ENCODE measurements at places on chromosomes 1 and 21.

DNA sequence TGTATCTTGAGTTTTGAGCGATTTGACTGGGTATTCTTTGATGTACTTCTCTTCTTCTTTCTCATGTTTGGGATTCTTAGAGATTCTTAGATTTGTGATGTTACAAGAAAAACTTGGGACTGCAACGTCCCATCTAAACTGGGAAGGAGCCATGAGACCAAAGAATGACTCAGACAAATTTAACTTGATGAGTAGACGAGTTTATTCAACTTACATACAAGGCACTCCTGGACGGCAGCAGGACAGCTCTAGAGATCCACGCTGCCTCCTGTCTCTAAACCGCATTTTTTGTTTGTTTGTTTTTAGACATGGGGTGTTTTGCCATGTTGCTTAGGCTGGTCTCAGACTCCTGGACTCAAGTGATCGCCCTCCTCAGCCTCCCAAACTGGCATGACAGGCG is 137.1 kb downstream of the PIK3R3 start:
- no peak for DNase-seq

GRCh38 chr1:63943393-63943792 is 169.6 kb downstream of the ROR1 start:
- no peak for DNase-seq

- no peak for DNase-seq
Observed at GRCh38 chr1:206693029-206693428, 8.3 kb downstream of the MAPKAPK2 start.

DNA sequence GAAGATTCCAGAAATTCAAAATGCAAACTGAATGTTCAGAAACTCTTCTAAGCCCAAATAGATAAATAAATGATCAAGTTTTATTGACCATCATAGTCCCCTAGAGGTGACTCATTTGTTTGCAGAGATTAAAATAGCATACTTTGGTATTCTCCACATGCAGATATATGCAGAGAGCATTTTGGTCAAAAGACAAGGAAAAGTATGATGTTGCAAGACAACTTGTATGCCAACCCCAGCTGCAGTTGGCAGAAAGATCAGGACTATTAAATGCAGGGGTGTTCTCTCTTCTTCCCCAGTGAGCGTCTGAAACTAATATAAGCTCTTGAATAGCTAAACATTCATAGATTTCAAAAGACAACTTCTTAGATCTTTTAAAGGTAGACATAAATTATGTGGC is 404.9 kb downstream of the LTN1 start:
- DNase-seq, result no peak

GRCh38 chr1:24159366-24159765 is 16.4 kb upstream of the IL22RA1 start:
- no peak for DNase-seq

GRCh38 chr1:8987881-8988617 is 38.2 kb downstream of the SLC2A7 start:
- peak; percentile 72 for DNase-seq

- peak; percentile 73 for DNase-seq
Observed at GRCh38 chr1:44652445-44653106, 21.7 kb downstream of the TMEM53 start.

GRCh38 chr1:214838351-214838750 is 235.4 kb downstream of the CENPF start:
- no peak for DNase-seq

DNA sequence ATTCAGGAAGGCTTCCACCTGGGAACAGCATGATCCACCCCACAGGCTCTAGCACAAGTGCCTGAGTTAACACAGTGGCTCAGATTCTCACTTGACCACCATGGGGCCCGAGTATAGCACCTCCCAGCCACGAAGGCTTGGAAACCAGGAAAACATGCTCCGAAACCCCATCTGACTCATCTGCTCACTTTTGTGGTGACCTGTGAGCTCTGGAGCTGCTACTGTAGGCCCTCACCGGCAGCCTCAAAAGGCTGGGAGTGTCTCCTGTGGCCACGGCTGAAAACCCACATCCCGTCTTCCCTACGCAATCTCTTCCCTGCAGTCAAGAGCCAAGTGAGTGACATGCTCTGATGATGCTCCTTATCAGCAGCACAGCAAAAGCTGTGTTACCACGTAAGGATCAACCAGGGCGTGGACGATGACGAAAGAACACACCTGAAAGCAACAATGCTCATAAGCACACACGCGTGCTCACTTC is 81.4 kb downstream of the TGFBR3 start:
- DNase-seq, result peak; percentile 97

GRCh38 chr1:107486349-107486748 is 345.5 kb downstream of the NTNG1 start:
- DNase-seq, result no peak

DNA sequence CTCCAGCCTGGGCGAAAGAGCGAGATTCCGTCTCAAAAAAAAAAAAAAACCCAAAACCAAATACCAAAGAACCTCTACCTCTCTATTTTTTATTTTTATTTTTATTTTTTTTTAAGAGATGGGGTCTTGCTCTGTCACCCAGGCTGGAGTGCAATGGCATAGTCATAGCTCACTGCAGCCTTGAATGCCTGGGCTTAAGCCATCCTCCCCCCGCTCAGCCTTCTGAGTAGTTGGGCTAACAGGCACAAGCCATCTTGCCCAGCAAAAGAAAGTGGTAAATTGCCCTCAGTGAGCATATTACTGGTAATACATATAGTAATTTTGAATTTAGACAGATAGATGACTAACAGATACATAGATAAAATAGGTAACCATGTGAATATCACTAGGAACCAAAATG is 77.4 kb downstream of the ASH1L start:
- DNase-seq, result no peak

DNA sequence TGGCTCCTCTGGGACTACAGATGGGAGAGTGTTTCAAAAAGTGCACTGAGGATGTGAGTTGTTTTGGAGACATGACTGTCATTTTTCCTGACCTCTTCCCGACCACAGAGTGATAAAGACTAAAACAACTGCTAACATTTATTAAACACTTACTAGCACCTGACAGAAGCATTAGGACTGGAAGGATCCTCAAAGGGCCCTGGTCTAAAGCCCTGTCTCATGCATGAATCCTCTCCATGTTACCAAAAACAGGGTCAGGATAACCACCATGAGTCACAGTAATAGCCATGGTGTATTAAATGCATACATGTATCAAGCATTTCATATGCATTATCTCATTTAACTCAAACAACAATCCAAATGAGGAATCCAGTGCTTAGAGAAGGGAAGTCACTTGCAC is 11.5 kb downstream of the CYB5RL start:
- DNase-seq, result no peak

GRCh38 chr1:67708606-67709005 is 23.6 kb downstream of the GADD45A start:
- DNase-seq, result no peak

GRCh38 chr1:229086686-229087085 is 184.2 kb upstream of the RAB4A start:
- DNase-seq, result no peak

GRCh38 chr1:74266001-74266400 is 30.8 kb downstream of the TNNI3K start:
- no peak for DNase-seq

- no peak for DNase-seq
Observed at GRCh38 chr1:168007691-168008090, 70.8 kb upstream of the MPC2 start.

- no peak for DNase-seq
Observed at GRCh38 chr1:235004276-235004675, 124.4 kb downstream of the TOMM20 start.

GRCh38 chr1:14298806-14299205 is 299.7 kb upstream of the KAZN start:
- DNase-seq, result no peak

- DNase-seq, result no peak
Observed at GRCh38 chr1:75131565-75132241, 2.5 kb upstream of the LHX8 start.

GRCh38 chr1:57348921-57349320 is 74.9 kb downstream of the DAB1 start:
- no peak for DNase-seq

DNA sequence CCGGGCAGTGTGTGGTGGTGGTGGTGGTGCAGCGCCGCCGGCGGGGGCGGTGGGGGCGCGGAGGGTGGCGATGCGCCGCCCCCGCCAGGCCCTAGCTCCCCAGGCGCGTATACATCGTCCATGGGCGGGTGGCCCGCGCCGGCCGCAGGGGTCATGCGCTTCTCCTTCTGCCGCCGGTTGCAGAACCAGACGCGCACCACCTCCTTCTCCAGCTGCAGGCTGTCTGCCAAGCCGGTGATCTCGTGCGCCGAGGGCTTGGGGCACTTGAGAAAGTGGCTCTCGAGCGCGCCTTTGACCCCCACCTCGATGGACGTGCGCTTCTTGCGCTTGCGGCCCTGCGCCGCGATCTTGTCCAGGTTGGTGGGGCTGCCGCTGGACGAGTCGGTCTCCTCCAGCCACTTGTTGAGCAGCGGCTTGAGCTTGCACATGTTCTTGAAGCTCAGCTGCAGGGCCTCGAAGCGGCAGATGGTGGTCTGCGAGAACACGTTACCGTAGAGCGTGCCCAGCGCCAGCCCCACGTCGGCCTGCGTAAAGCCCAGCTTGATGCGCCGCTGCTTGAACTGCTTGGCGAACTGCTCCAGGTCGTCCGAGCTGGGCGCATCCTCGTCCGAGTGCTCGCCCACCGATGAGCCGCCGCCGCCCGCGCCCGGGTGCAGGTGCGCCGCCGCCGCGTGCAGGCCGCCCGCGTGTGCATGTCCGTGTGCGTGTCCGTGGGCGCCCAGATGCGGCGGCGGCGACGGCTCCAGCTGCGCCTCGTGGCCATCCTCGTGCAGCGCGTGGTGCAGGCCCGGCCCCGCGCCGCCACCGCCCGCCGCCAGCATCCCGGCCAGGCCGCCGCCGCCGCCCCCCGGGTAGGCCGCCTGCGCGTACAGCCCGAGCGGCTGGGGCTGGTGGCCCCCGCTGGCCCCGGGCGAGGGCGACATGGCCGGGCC is 926 bp downstream of the POU3F1 start:
- DNase-seq, result no peak

GRCh38 chr1:154747740-154748404 is 122.2 kb downstream of the KCNN3 start:
- DNase-seq, result peak; percentile 75

DNA sequence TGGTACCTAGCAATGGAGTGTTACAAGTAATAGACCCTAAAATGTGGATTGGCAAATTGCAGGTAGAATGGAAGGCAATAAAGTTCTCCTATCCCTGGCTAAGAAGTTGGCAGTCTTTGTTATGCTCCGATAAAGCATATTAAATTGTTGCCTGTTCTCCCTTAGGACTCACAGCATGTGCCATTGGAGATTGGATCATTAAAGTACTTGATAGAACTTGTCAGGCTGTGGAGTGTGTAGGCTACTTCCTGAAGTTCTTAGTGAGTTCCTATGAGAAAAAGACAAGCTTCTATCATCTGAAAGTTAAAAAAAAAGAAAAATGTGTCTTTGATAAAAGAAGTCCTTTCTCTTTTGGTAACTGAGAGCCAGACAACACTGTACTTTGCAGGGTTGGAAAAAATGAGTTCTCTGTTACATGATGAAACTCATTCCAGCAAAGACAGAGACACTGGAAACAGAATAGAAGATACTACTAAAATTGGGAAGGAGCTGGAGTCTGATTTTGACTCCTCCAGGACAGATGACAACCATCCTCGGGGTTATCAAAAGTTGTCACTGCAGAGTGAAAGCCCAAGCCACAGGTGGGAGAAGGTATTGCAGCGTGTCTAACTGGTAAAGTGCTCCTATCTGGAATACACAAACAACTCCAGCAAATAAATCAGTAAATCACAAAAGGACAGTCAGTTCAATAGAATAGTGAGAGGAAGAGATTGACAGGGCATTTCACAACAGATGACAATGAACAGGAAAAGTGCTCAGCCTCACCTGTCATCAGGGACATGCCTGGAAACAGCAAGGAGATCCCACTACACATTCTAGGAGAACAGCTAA is 87.5 kb upstream of the WDR26 start:
- DNase-seq, result no peak

DNA sequence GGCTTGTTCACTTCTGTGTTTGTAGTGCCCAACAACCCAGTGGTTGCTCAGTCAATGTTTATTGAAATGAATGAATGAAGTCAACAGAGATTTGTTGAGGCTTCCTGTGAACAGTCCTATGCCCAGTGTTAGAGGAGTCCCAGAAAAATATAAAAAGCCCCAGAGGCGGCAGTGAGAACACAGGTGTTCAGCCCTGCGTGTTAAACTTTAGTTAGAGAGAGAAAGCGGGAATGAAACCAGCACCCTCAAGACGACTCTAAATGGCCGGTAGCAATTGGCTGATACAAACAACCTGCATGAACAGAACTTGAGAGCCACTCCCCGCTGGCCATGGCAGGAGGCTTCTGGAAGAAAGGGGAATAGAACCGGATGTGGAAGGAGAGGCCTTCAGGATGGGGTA is 22.6 kb downstream of the TMEM51 start:
- DNase-seq, result no peak

DNA sequence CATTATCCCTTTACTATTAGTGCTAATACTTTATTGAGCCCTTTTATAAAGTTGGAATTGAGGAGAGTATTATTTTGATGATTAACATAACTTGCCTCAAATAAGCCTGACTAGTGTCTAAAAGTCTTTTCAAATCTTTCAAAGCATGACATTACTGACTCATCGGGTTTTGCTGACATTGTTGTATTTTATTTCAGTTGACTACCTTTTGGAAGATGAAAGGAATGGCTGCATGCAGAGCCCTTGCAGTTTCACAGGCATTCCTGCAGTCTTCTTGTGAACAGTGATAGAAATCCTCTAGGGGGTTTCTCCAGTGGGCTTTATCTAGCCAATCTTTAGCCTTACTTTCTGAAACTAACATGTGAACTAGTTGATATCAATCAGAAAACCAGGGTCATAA is 43.0 kb upstream of the TMEM61 start:
- DNase-seq, result no peak

- no peak for DNase-seq
Observed at GRCh38 chr21:17514124-17514845, 1.4 kb downstream of the CXADR start.

DNA sequence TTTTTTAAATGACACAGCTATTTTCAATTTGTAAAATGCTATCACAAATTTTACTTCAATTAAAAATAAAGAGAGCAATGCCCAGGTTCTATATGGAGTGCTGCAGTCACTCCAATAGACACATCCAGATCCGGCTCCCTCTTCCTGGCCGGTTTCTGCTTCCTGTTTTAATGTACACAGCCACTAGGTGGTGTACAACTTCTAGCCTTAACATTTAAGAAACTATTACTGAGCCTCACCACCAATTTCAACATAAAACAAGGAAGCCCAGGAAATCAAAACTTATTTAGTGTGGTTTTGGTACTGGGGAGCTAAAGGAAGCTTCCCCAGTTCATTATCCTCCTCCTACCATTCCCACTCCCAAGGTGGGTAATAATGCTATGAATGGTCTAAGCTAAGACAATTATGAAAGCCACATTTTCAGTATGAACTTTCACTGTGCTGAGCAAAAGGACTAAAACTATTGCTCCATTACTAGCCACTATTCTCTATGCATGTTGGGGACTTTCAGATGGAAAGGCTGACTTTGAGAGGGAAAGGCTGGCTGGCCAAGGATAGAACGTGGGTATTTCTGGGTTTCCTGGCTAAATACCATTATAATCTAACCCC is 25.5 kb upstream of the MTMR11 start:
- peak; percentile 68 for DNase-seq

Measured in activated CD4-positive, alpha-beta T cell treated with anti-CD3 and anti-CD28 coated beads, Interleukin-2, amount 50 U/mL, for 16 hours (primary cell).